Right kidney (tissue), 9 donors: ENCODE measurements at places on chromosomes 1 and 21.

DNA sequence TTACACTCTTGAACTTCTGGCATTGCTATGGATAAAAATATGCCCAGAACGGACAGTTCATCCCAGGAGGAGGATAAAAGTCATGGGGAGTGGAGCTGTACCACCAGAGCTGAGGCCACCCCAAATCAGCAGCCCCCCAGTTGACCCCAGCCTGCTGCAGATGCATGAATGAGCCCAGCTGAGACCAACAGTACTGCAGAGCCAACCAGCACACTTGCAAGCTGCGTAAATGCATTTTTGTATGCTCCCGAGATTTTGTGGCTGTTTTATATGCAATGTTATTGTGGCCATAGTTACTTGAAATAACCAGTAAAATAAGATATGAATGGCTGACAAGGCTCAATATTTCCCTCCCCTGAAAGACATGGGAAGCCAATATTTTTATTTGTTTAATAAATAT lies 264.6 kb downstream of the DUSP10 start:
- no peak for DNase-seq

DNA sequence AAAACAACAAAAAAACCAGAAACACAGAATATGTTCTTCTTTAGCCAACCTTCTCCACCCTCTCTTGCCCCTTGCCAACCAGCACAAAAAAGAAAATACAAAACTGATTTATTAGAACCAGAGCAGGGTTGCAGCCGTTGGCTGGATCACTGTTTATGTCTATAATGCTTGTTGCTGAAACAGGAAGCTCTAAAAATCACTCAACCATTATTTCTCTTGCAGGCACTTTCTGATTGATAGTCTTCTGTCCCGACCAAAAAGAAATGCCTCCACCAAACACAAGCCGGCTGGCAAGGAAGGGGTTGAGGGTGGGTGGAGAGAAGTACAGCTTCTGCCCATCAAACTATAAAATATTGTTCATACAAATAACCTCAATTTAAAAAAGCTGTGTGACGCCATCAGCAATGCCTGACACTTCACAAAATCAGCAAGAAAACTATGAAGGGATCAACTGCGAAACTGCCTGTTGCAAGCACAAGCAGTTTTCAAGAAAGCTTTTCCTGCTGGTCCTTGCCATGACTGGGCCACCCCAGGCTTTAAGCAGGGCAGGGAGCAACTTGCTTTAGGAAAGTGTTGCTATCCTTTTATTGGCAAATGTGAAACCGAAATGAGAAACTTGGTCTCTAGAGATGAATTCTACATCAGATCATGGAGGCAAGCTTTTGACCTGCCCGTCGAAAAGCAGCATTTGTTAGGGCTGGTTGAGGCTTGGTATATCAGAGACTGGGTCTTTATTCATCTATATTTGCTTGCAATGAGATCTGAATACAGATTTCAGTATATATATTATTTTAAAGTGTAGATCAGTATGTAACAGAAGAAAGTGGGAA lies 174.2 kb downstream of the RUNX1 start:
- no peak for DNase-seq

DNA sequence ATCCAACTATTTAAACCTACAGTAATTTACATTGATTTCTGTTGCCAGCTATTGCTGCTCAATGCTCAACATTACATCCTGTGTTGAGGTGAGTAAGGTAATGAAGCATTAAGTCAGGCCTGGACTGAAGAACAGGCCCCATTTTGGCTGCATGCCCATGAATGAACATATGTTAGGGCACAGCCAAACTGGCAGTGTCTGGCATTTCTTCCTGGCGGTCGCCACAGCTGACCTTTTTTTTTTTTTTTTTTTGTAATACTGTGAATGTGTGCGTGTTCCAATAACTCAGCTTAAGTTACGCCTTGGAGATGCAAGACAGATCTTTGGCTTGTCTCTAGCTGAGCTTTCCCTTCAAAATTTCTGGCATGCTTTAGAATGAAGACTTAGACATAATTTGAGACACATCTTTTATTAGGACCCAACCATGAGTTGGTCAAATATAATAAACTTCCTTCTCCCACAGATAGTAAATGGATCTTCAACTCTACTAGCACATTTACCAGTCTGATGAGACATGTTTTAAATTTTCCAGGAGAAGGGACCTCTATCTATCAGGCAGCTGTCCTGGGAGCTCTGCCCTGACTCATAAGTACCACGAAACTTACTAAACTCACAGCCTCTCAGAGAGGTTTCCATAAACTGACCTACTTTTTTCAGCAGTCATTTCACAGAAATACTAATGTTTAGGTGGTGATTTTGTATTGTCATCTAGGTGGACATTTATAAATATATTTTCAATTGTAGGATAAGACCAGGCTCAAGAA lies 341.1 kb upstream of the RUNX1 start:
- no peak for DNase-seq

DNA sequence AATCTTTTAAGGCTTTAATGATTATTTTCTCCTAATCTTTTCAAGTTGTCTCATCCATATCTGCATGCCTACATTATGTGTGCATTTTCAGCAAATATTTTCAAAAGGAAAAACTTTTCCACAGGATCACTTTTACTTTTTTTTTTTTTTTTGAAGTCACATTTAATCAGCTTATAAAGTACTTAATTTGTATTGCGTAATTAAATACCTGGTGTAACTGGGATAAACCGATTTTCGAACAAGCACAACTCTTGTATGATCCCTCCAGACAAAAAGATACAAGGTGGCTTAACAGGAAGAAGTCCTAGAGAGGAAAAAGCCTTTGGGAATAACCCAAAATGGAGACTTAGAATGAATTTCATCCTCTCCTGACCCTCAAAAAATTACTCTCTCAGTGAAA lies 1.3 kb upstream of the ATP6V1G3 start:
- DNase-seq: no peak

DNA sequence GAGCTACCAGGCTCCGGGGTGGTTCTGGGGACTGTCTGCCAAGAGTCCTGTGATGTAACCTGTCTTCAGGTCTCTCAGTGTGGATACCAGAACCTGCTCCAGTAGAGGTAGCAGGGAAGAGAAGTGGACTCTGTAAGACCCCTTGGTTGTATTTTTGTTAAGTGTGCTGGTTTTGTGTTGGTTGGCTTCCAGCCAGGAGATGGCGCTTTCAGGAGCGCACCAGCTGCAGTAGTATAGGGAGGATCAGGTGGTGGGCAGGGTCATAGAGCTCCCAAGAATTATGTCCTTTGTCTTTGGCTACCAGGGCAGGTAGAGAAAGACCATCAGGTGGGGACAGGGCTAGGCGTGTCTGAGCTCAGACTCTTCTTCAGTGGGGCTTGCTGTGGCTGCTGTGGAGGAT lies 1147.2 kb upstream of the ADGRL4 start:
- no peak for DNase-seq

- DNase-seq: peak; percentile 11
Observed at GRCh38 chr1:177122461-177123251, 41.9 kb downstream of the ASTN1 start.

GRCh38 chr21:38908537-38908936 lies 102.8 kb downstream of the ETS2 start:
- no peak for DNase-seq

GRCh38 chr1:183385340-183386144 lies 32.6 kb downstream of the NMNAT2 start:
- no peak for DNase-seq

DNA sequence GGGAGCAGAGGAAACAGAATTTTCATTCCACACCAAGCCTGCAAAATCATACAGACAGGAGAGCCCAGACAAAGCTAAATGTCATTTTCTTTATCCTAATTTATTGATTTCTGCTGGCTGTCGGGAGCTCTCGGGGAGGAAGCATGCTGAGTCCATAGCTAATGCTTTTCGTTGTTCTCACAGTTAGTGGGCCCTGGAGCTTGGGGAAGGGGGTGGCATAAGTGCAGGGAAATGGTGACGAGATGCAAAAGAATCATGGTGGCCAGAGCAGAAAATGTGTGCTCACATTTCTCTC lies 202.4 kb downstream of the TOMM20 start:
- DNase-seq: no peak

GRCh38 chr1:93007941-93008577 lies 46.8 kb upstream of the DIPK1A start:
- no peak for DNase-seq

- no peak for DNase-seq
Observed at GRCh38 chr21:41624674-41625310, 116.8 kb upstream of the TMPRSS2 start.

DNA sequence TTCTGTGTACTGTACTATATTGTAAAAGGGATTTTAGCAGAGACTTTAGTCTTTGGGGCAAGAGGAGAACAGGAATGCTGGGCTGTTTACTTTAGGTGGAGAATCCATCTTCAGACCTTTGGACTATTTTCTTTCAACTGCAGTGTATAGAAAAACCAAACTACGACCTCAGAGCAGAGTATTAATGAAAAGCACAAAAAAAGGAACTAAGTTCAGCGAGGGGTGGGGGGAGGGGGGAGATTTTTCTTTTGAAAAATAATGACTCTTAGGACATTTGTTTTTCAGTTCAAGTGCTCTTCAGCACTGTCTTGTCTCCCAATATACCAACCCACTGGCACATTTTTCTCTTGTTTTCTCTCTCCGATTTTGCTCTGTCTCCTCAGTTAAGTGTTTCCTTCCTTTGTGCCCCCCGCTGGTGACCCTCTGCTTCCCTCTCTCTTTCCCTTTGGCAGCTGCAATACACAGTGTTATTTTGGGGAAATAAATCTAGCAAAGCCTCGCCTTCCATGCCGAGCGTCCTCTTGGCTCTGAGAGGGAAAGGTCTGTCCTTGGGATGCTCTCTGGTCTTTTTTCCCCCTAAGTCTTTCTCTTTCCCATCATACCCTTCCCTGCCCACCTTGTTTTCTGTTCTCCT lies 44.8 kb downstream of the ACP6 start:
- no peak for DNase-seq
